ENCODE measurements at places on chromosomes 16 and 17.

GRCh38 chr16:67027046-67027445, 1.9 kb upstream of the CBFB start:
- no peak for DNase-seq

DNA sequence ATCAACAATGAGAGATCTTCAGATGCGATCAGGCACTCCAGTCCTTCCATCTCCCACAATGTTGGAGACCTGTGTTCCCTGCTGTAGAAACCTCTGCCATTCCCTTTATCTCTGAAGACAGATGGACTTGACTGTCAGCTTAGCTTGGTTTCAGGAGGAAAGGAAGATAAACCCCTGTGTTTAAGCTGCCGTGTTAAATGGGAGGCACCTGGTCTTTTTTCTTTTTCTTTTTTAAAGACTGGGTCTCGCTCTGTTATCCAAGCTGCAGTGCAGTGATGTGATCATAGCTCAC, 63.1 kb downstream of the USP22 start:
- DNase-seq, result no peak

DNA sequence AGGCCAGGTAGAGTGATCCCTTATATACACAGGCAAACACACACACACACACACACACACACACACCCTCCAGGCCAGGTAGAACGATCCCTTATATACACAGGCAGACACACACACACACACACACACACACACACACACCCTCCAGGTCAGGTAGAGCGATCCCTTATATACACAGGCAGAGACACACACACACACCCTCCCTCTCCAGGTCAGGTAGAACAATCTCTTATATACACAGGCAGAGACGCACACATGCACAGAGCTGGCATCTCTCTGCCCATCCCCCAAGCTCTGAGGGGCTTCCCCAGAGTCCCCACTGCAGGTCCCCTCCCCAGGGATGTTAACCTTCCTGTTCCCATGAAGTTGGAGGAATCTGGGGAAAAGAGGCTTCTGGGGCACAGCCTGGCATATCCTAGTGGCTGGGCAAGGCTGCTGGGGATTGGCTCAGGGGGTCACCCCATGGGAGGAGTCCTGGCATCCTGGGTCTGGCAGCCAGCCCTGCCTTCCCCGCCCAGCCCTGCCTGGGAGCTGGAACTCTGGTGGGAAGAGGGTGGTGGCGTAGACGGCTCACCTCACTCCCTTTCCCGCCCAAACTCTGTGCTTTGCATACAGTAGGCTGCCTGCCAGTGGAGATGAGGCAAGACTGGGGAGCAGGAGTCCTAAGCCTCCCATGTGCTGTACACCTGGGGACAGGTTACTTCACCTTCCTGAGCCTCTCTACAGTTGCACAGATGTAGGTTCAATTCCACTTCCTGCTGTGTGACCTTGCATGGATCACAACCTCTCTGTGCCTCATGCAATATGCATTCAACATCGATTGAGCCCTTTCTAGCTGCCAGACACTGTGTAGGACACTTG, 41.8 kb downstream of the TEKT5 start:
- DNase-seq, result no peak

DNA sequence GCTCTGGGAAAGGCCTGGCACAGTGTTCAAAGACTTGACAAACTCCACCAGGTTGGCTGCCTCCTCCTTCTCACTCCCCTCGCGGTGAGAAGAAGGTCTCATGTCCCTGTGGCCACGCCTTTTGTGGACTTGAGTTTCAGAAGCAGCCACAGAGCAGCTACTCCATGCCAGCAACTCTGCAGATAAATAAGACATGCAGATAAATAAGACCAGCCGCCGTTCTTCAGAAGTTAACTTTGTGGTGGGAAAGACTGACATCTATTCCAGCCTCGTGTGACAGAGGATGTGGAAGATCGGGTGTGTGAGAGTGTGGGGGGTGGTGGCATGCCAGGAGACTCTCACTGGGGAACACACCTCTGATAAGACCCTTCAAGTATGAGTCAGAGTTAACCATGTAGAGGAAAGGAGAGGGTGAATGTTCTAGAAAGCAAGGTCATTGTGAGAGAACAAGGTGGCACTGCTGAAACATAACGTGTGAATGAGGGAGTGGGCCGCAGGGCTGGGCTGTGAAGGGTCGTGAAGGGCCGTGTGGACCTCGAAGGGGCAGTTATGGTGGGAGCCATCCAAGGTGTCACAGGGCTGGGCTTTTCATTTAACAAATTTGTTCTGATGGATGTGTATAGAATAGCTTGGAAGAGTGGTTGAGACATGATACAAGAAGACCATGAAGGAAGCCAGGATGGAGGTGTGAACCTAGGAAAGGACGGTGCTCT, 830 bp downstream of the SPACA3 start:
- no peak for DNase-seq

GRCh38 chr16:1638757-1639156, 26.6 kb downstream of the CRAMP1 start:
- DNase-seq, result no peak

GRCh38 chr17:58960068-58960467, 146.6 kb downstream of the TRIM37 start:
- no peak for DNase-seq

DNA sequence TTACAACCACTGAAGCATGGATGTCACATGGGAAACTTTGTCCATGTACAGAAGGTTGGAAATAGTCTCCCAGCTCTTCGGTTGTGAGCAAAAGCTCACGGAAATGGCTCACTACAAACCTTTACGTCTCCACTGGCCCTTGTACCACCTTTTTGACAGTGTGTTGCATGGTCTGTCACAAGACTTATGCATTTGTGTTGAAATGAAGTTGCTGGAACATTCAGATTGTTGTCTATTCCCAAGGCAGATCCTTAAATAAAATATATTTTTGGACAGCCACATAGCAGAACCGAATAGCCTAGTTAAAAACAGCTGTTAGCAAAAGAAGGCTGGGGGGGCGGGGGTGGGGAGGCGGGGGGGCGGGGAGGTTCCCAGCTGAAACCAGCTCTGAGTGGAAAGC, 39.2 kb downstream of the KNOP1 start:
- DNase-seq, result no peak

GRCh38 chr17:64081802-64082799, 47.8 kb downstream of the ERN1 start:
- peak; percentile 9 for DNase-seq

GRCh38 chr17:82334622-82335394, 1.2 kb upstream of the SECTM1 start:
- no peak for DNase-seq

DNA sequence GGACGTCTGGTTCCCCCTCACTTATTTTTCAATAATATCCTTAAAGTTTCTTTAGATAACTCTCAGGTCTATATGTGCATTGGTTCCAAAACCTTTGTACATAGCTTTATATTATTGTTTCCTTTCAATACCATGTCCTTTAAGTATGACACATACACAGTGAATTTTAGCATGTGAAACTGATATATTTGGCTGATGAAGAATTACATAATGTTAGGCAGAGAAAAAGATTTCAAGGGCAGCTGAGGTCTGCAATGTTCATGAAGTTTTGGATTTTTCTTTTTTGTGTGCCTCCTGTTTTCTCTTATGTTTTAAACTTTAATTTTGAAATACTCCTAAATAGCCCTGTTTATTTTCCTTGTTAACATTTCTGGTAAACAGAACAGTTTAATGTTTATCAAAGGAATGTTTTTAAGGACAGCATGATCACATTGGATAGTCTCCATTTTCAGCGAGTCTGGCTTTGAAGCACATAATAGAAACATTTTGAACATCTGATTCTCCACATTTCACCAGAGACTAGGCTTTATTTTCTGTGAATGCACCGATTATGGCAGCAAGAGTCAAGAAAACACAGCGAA, 32.9 kb upstream of the FBXO47 start:
- no peak for DNase-seq

- DNase-seq, result no peak
Observed at GRCh38 chr16:6374821-6375220, 957.8 kb upstream of the RBFOX1 start.

DNA sequence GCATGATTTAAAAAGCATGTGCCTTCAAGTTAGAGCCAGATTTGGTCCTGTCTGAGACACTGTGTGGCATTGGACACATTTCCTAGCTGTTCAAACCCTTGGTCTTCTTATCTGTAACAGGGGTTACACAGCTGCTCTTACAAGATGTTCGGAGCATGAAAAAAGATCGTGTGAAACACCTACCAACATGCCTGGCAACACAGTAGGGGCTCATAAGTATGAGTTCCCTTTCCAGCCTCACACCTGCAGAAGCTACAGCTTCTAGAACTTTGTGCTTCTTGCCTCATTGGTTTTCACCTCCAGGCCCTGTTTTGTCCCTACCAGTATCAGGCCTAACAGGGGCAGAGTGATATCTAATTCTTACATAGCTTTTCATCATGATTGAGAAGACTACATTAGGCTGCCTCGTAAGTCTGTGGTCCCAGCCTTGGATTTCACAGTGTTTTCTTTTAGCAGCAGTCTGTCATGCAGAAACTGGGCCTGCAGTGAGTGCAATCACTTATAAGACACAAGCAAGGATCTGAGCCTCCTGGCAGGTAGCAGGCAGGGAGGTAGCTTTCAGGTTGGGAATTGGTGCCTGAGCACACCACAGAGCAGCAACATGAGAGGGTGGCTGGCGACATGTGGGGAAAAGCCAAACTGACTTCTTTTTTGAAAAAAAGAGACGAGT, 78.8 kb downstream of the CCDC182 start:
- no peak for DNase-seq

GRCh38 chr17:77528516-77529327, 388.0 kb downstream of the SEC14L1 start:
- DNase-seq, result no peak

DNA sequence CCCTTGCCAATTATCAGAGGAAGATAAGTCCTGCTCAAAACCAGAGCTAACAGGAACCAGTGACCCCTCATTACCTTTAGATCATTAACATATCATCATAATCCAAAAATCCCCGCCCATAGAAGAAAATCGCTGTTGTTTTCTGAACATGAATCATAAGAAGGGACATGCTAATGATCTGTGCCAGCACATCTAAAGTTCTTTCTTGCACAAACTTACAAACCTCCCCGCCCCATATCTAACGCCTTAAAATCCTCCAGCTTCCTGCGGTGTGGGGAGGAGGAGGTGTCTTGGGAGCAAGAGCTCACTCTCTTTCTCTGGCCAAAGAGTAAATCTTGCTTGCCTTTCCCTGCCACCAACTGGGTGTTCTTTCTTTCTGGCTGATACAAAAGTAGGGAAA, 78.3 kb downstream of the IRX3 start:
- DNase-seq, result no peak

- DNase-seq, result peak; percentile 31
Observed at GRCh38 chr17:21163101-21163500, 36.3 kb downstream of the DHRS7B start.

DNA sequence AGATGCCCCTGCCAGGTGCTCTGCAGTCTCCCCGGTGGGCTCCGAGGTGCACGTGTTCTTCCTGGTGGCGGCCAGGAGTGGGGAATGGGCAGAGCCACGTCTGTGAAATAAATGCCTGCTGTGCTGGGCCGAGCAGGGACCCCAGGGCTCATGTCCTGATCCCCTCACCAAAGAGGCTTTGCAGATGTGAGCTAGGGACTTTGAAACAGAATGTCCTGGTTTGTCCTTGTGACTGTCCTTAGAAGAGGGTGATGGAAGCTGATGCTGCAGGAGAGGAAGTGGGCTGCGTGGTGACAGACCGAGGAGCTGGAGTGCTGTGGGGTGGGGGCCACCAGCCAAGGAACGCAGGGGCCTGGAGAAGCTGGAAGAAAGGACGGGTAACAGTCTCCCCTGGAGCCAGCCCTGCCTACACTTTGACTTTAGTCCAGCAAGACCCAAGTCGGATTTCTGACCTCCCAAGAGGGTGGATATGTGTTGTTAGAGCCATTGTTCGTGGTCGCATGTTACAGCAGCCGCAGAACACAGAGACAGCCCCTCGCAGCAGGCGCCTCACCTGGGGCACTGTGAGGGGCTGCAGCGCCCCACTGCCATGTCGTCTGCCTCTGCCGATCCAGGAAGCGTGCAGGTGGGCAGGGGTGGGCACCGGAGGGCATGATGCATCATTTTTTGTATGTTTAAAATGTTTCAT, 217.9 kb upstream of the CIBAR2 start:
- DNase-seq, result no peak

GRCh38 chr17:17628388-17629008, 37.0 kb upstream of the PEMT start:
- DNase-seq, result no peak

- no peak for DNase-seq
Observed at GRCh38 chr17:524406-524950, 171.9 kb upstream of the RPH3AL start.

GRCh38 chr16:9392956-9393355, 301.5 kb downstream of the HAPSTR1 start:
- DNase-seq, result no peak

- no peak for DNase-seq
Observed at GRCh38 chr16:85284141-85284817, 172.0 kb upstream of the CIBAR2 start.

- DNase-seq, result no peak
Observed at GRCh38 chr16:28531777-28532744, 6.7 kb downstream of the NUPR1 start.

DNA sequence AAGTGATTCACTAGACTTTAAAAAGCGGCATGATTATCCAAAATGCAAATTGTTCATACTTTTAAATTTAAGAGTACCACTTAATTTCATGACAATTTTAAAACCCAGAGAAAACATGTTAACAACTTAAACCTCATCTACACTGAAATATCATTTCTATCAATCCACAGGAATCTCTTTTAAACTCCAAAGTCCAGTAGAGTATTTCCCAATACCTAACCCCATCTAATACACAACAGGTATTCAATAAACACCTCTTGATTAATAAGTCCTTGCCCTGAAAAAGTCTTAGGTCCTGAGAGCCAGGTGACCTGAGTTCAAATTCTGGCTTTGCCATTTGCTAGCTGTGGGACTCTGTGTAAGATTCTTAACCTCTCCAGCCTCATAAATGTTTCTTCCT, 14.7 kb downstream of the CEP20 start:
- DNase-seq, result no peak

DNA sequence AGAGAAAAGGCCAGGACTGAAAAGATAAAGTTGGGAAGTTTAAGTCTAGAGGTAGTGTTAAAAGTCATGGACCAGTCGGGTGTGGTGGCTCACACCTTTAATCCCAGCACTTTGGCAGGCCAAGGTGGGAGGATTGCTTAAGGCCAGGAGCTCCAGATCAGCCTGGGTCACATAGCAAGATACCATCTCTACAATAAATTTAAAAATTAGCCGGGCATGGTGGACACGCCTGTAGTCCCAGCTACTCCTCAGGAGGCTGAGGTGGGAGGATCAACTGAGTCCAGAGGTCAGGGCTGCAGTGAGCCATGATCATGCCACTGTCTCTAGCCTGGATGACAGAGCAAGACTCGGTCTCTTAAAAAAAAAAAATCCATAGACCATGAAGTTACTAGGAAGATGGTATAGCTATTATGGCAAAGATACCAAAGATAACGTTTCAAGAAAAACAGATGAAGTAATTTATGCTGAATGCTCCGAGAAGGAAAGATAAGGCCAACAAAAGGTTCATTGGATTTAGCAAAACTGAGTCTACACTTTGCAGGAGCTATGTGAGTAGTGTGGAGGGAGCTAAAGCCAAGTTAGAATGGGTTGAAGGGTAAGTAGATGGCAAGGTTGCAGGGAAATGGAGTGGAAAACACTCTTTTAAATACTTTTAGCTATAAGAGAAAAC, 11.7 kb downstream of the TRIM37 start:
- no peak for DNase-seq
